ENCODE measurements at places on chromosomes 5 and 9.
A peak's percentile ranks its signal among the peaks of the same experiment; 100 is the strongest.

GRCh38 chr5:19531374-19531952, 456.5 kb downstream of the CDH18 start:
- peak; percentile 74 for DNase-seq

GRCh38 chr5:139639619-139640380, 8.3 kb upstream of the CXXC5 start:
- peak; percentile 51 for DNase-seq

DNA sequence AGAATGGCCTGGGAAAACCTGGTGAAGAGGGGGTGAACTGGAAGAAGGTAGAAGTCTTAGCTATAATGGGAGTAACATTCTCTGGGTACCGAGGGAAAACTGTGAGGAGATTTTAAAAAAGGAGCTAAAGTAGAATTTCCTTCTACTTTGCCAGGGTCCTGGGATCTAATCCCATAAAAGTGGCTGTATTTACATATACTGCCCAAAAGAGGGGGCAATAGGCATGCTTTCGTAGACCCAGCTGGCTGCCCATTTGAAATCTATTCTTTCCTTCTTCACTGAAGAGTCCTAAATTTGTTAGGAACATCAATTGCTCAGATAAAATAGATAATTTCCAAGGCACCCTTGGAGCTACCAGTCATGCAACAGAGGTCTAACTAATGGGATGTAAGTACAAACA, 159.2 kb downstream of the CDC42SE2 start:
- peak; percentile 12 for DNase-seq

DNA sequence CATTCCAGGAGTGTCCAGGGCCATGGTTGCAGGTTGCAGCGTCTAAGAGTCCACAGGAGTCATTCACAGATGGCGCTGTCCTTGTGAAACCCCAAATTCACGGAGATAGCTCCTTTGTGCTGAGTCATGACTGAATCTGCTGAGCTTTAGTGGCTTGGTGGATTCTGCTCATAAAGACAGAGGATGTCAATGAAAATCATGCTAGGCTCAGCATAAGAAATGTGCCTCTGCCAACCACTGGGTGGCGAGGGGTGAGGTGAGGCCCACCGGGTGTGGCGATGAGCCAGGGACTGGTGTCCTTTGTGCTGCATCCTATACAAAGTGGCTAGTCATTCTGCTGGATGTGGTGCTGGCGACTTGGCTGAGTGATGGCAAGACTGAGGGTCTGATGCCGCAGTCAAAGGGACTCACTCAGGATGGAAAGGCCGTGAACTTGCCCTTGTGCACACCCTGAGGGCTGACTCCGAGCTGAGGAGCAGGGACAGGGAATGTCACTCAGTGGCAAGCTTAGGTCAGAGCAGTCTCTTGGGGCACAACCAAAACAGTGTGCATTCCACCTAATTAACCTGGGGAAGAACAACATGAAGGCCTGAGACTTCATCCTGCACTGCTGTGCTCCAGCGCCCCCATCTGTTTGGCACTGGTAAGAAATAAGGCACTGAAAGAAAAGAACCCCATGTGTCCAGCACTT, 71.5 kb downstream of the DAP start:
- peak; percentile 85 for DNase-seq

DNA sequence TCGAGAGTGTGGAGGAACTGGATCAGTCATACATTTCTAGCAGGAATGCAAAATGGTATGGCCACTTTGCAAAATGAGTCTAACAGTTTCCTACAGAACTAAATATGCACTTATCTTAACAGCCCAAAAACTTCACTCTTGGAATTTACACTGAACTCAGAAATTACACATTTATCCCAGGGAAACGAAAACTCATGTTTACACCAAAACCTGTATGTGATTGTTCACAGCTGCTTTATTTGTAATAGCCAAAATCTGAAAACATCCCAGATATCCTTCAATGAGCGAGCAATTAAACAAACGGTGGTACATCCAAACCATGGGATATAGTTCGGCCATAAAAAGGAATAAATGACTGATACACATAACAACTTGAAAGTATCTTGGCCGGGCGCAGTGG, 62.0 kb downstream of the RNF130 start:
- DNase-seq = no peak

DNA sequence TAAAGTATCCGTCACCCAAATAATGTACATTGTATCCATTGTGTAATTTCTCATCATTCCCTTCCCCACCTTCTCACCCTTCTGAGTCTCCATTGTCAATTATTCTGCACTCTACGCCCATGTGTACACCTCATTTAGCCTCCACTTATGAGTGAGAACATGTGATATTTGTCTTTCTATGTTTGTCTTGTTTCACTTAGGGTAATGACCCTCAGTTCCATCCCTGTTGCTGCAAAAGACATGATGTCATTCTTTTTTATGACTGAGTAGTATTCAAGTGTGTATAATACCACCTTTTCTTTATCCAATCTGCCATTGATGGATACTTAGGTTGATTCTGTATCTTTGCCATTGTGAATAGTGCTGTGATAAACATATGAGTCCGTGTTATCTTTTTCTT, 4.9 kb upstream of the SPATA31C2 start:
- no peak for DNase-seq

DNA sequence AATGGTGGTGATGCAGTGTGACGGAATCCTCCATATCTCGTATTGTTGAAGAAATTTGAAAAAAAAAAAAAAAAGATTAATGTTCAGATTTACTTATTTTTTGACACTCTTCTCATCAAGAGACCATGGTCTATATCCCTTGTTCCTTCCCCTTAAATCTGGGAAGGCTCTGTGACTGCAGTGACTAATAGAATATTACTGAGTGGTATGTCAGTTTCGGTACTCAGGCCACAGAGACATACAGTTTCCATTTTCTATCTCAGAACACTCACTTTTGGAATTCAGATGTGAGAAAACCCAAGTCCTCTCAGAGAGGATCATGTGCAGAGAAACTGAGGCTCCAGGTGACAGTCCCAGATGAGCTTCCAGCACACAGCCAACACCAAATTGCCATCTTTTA, 1193.5 kb downstream of the DTWD2 start:
- no peak for DNase-seq

GRCh38 chr9:119881898-119882297, 512.7 kb upstream of the BRINP1 start:
- DNase-seq = no peak

DNA sequence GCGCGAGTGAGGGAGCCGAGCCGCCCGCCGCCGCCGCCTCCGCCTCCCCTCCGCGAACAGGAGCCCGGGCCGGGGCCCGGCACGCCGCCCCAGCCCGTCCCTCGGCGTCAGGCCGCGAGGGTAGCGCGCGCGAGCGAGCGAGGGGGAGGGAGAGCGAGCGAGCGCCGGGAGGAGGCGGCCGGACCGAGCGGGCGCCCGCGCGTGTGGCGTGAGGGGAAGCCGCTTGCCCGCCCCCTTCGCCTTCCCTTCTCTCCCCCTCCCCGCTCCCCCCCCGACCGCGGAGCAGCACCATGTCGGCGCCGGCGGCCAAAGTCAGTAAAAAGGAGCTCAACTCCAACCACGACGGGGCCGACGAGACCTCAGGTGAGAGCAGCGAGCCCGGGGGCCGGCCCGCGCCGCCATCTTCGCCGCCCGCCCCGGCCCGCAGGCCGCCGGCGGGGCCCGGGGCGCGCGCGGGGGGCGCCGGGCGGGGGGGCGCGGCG, 312 bp downstream of the SET start:
- DNase-seq = no peak

- DNase-seq = no peak
Observed at GRCh38 chr9:13731637-13732036, 452.1 kb upstream of the MPDZ start.

DNA sequence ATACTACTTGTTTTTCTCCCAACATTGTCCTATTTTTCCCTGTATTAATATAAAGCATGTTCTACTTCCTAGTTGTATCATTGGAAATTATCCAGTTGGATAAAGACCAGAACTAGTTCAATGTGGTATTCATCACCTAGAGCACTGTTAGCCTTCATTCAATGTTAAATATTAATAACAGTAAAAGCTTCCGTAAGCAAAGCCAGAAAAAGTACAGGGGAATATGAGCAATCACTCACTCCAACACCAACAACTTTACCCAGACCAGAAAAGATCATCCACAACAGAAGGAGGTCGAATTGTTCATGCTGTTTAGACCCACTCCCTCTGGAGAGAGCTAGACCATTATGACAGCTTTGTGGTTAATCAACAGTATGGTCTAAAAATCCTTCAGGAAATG, 728.4 kb downstream of the MAT2B start:
- no peak for DNase-seq
